ENCODE measurements at places on chromosomes 11 and 22.

GRCh38 chr11:131463162-131463561 is 92.7 kb downstream of the NTM start:
- no peak for DNase-seq

- no peak for DNase-seq
Measured at GRCh38 chr11:85123752-85124231, 503.4 kb downstream of the DLG2 start.

DNA sequence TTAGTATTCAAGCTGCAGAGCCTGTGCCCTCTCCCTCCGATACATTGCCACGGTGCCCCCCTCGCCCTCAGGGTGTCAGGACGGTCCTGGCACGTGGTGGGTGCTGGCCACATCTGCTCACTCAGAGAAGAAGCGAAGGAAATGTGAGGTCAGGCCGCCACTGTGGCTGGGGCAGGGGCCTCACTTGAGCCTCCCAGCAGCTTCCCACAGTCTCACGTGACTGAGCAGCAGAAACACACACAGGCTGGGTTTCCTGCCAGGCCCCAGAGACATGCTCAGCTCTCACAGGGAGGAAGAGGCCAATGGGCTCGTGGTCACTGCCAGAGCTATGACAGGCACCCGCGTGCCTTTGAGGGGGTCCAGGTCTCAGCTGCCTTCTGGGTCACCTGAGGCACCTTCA is 37.9 kb upstream of the PRR5 start:
- DNase-seq, result peak; percentile 75

- no peak for DNase-seq
Measured at GRCh38 chr22:22344430-22344829, 99.8 kb downstream of the VPREB1 start.

DNA sequence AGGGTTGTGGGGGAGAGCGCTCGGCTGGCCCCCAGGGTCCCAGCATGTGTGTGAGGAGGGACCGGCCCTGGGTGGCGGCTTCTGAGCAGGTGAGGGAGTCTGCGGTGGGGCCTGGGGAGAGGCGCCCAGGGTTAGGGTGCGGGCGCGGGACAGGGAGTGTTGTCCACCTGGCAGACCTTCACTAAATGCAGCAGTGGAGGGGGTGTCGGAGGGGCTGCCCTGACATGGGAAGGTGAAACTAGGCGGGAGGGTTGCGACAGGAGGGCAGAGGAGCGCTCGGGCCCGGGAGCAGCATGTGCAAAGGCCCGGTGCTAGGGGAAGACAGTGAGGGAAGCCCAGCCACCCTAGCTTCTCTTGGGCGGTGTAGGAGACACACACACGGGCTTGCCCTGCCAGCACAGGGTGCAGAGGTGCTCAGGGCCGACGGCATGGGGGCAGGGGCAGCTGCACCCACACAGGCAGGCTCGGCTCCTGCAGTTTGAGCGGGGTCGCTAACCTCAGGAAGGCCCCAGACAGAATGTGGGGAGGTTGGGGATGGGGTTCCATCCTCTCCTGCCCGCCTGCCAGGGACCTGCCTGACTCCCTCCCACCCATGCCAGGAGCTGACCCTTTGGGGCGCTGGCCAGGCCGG is 22.2 kb downstream of the OTUB1 start:
- no peak for DNase-seq

GRCh38 chr22:35629406-35630216 is 12.5 kb upstream of the MB start:
- DNase-seq, result no peak

DNA sequence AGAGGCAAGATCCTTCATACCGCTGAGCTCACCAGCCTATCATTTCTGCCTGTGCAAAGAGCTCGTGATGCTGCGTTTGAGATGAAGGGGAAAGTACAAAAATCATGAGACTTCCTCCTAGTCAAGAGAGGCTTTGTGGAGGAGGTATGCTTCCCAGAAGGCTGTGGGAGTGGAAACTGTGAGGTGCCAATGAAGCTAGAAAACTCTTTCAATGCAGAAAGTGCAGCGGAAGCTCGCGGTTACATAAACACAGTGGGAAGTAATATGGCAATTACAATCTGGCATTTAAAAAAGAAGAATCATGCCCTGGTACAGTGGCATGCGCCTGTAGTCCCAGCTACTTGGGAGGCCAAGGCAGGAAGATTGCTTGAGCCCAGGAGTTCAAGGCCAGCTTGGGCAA is 134.8 kb downstream of the EHF start:
- DNase-seq, result no peak

DNA sequence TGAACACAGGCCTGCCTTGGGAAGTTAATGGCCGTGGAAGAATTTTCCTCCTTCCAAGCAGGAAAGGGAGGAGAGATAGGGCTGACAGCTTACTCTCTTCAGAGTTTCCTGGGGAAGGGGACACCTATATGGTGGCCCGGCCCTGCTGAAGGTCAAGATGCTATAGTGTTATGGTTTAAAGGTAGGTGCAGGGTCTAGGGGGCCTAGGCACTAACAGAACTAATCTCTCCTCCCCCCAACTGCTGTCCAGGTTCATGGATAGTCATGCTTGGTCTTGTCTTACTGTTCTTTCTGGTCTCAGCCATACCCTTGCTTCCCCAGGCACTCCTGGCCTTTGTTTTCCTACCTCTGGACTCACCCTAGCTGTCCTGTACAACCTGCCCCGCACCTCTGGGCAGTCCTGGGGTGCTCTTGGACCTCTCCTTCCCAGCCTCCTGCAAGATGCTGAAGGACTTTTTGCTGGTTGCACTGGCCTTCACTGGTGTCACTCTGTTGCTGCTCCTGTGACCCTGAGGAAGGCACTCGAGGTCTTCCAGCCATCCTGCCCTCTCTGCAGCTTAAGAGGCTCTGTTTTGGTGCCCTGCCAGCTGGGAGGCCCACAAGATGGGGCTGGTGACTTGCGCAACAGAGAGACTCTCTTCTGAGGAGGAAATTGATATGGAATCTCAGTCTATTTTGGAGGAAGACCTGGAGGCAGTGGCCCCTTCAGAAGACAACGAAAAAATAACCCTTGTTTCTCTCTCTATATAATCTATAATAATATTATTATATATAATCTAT is 17.9 kb downstream of the SEC14L3 start:
- no peak for DNase-seq

DNA sequence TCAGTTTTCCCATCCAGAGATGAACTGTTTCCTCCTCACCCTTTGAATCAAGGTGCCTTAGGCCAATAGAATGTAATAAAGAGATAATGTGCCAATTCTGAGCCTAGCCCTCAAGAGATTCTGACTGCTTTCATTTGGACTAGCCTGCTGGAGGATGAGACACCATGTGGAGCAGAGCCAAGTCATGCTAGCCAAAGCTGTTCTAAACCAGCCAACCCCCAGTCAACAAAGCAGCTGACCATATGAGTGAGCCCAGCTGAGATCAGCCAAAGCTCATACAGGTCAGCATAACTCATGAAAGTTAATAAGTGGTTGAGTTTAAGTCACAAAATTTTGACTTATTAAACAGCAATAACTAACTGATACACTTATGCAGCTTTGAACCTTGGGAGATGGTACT is 66.7 kb upstream of the DBX1 start:
- DNase-seq, result no peak

- no peak for DNase-seq
Measured at GRCh38 chr11:63843041-63843440, 4.1 kb downstream of the MARK2 start.

DNA sequence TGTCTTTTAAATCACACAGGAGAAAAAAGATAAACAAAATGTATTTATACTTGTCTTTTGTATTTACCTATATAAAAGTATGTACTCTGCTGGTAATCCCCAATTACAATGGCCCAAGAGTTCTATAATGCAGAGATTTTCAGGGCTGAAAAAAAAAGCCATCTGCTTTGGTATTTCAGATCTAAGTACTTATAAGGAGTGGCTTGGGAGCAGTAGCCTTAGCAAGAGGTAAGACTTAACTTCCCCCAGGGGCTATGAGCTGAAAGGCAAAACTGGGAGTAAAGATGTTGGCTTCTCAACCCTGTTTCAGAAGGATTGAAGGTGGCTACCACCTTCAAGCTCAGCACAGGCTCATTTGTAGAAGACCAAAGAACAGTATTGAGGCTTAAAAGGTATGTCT is 35.3 kb upstream of the EP300 start:
- DNase-seq, result no peak

Measured in CMK (cell line).